ENCODE measurements at places on chromosomes 7 and 10.

DNA sequence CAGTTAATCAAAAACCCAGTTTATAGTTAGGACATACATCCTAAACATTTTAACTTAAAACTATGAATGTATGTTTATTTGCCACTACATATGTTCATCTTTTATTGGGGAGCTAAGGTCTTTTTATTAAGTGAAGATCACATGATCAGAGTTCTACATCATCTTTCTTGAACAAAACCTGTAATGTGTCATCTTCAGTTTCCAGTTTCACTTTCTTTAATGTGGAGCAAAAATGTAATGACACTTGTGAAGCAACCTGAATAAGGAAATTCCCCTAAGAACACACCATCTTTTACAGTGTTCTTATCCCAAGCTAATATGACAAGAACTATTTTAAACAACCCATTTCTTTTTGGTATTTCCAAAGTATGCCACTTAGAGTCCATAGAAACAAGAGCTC is 166.7 kb upstream of the BET1 start:
- DNase-seq, result no peak

DNA sequence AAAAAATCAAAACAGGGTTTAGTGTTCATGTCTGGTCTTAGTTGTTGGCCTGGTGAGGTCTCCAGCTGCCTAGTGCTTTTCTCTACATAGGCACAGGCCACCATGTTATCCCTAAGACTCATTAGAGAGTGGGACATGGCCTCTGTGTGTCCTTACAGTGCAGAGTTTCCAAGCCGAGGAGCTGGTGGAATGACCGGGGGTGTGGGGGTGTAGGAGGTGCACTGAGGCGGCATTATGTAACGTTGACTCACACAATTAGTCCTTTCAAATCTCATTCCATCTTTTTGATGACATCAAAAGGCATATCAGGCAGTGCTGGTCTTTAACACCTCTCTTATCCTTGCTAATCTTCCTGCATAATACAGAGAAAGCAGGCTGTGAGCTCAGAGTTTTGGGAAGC is 71.3 kb downstream of the MTPN start:
- no peak for DNase-seq

- DNase-seq, result no peak
Measured at GRCh38 chr7:4479367-4480039, 202.6 kb upstream of the FOXK1 start.

- DNase-seq, result no peak
Measured at GRCh38 chr10:97925308-97925938, 75.8 kb downstream of the GOLGA7B start.

DNA sequence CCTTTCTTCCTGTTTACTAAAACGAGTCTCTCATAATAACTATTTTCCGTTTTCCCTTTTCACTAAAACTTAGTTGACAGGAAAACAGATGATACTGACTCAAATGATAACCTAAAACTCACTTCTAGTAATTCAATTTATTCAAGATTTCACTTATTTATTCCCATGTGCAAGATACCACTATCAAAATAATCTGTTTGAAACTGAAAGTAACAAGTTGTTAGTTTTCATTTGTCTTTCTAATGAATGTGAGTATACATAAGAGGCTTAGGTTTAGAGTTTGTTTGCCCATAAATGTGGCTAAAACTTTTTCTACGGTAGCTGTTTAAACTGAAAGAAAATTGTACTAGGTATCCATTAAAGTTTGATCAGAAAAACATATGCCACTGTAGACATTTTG is 314.9 kb upstream of the STEAP1 start:
- DNase-seq, result no peak

DNA sequence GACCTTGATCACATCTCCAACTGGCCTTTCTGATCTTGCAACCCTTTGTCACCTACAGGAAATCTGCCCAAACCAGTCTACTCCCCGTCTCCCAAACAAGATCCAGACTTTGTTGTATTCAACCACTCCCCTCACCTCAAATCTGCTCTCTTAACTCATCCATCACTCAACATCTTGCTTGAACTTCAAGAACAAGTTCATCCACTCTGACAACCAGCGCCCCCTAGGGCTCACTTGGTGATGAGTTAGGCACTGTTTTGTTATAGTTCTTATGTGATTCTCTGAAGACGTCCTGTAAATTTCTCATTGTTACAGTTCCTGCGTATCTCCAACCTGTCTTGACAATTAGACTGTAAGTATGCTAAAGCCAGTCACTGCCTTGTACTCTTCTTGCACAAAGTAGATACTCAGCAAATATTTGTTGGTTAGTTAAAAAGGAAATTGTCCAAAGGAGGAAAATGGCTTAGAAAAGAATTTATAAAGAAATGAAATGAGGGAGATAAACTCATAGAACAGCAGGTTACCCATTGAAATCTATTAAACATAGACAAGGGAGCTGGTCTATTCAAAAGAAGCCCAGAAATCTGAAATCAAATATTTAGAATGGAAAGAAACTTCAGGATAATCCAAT is 5.3 kb downstream of the FRMD4A start:
- DNase-seq, result peak; percentile 16

- no peak for DNase-seq
Measured at GRCh38 chr10:111030042-111030750, 46.6 kb upstream of the ADRA2A start.

DNA sequence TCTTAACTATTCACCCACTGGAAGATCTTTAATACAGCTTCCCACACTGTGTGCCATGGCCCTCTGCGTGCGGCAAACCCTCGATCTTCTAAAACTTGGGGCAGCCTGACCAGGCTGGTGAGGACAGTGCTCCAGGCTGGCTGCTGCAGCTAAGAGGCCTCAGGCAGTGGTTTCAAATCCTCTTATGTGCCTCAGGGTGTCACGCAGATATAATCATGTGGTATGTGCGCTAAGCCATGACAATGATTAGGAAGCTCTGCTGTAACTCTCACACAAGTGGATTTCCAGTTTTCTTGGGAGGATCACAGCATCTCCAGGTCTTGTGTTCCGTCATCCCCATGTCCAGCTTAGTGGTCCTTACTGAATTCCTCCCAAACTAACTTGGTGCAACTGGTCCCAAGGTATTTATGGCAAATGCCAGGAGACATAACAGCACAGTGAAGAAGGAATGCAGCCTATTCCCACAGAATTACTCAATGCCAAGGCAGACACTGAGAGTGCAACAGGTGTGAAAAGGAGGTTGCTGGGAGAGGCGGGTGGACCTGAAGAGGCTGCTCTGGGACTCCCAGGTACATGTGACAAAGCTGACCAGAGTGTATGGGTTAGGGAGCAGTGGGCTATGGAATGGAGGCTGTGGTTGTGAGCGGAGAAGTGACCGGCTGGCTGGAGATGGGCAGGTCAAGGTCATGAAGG is 2.3 kb downstream of the HPS1 start:
- DNase-seq, result no peak

- DNase-seq, result no peak
Measured at GRCh38 chr7:29045258-29046086, 87.3 kb upstream of the TRIL start.

DNA sequence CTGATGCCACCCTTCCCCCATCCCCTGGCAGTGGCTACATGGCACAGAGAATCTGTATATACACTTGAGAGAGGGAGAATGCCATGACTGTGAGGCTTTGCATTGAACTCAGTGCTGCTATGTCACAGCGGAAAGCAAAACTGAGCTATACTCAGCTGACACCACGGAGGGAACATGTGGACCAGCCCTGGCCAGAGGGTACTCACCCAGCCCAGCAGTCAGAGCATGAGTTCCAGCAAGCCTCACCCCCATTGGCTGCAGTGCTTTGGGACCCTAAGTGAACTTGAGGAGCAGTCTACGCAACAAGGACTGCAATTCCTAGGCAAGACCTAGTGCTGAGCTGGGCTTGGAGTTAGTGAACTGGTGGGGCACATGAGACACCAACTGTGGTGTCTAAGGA is 10.3 kb upstream of the AOC1 start:
- no peak for DNase-seq

DNA sequence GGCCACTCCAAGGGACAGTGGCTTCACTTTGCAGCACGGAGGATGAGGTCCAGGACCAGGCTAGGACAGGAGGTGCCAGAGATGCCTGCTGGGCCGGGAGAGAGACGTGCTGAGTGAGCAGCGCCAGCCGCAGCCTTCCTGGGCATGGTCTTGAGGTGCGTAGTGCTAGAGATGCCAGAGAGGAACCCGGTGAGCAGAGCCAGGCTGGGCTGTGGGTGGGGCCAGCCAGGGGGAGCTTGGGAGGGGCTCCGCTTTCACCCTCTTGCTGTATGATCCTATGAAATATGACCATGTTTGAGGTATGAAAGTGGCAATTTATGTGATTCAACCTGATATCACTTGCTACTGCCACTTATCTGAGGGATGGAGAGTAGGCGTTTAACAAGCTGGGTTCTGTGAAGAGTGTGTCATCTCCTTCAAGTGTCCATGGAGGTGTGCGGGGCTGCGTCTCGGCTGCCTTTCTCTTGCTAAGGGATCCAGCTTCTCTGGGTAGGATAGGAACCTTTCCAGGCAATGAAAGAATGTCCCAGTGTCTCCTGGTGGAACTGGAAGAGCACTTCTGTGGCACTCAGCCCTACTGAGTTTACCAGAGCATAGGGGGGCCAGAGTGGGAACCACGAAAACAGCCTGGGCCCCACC is 518.4 kb upstream of the FOXK1 start:
- DNase-seq, result no peak

- DNase-seq, result no peak
Measured at GRCh38 chr10:78950656-78951587, 117.8 kb upstream of the ZMIZ1 start.

Measured in stimulated activated CD8-positive, alpha-beta memory T cell treated with anti-CD3 and anti-CD28 coated beads, Interleukin-4, amount 100 ng/mL, for 1 hour (primary cell).